Neural crest cell (in vitro differentiated cells): ENCODE measurements at places on chromosomes 5 and 9.
A peak's percentile ranks its signal among the peaks of the same experiment; 100 is the strongest.

GRCh38 chr9:79396168-79396567 is 175.6 kb upstream of the TLE4 start:
- DNase-seq = no peak

DNA sequence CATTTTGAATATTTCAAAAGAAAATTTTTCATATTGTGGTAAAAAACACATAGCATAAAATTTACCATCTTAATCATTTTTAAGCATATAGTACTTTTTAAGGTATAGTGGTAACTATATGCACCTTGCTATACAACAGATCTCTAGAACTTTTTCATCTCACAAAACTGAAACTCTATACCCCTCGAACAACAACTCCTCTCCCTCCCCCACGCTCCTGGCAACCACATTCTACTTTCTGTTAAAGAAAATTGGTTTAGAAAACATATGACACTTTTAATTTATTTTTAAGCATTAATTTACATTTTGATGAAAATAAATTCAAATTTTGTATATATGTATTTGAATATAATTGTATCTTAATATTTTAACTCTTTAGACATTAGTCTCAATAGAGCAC is 147.2 kb upstream of the EFNA5 start:
- no peak for DNase-seq

- no peak for DNase-seq
Measured at GRCh38 chr5:65978251-65978650, 51.9 kb downstream of the ERBIN start.

GRCh38 chr9:101601904-101602765 is 7.4 kb upstream of the PPP3R2 start:
- peak; percentile 18 for DNase-seq

DNA sequence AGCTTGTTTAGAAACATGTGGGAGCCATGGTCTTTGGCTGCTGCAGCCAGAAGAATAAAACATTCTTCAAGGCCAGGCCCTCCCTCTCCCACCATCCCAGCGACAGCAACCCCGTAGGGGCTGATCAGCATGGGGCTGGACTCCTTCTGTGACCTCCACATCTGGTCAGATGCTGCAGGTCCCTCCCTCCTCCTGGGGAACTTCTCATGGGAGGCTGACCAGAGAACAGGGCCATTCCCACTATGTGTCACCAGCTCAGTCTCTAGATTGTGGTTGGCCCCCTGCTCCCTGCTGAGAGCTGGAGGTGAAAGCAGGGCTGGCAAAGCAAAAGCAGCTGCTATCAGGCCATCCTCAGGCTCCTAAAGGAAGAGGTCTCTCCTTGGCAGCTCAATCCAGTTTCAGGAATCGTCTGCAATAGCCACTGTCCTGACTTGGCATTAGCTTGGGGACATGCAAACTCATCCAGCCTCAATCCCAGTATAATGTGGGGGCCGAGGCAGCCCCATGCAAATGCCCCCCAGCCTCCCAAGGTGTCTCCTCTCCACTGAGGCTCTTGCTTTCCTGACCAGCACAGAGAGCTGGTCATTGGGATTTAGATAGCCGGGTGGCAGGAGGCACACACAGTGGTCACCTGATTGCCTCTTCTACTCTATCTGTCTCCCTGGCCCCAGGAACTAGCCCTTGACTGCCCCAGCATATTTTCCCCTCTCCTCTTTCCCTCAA is 81.5 kb downstream of the NRG2 start:
- no peak for DNase-seq

GRCh38 chr5:107935645-107936044 is 264.9 kb upstream of the EFNA5 start:
- no peak for DNase-seq

- no peak for DNase-seq
Measured at GRCh38 chr9:14417237-14417636, 103.3 kb upstream of the NFIB start.

DNA sequence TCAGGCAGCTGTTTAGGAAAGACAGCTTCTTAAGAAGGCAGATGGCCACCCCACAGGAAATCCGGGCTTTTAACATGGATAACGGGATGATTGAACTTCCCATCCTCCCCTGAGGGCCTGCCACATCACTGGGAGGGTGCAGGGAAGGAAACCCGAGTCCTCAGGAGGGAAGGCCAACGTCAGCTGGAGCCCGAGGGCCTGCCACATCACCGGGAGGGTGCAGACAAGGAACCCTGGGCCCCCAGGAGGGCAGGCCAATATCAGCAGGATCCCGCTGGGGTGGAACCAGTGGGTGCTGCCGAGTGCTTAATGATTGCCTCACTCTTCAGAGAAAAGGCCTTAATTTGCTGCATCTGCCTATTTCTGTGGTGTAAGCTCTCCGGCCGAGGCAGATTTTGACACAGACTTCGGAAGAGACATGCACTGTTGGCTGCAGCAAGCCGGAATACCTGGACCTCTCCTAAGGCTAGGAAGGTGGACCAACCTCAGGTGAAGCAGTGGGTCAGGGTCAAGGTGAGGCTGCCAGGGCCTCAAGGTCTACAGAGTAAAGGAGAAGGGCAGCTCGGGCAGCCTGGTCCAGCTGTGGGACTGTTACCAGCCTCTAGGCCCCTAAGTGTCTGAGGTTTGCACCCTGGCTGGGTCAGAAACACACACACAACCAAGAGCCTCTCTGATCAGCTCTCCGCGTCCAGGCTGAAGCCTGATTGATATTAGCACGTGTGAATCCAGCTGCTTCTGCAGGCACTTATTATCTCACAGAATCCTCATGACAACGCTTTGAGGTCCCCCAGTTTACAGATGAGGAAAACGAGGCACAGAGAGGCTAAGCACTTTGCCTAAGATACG is 14.8 kb upstream of the COL5A1 start:
- DNase-seq = no peak

- peak; percentile 23 for DNase-seq
Measured at GRCh38 chr5:177389241-177390169, 5.3 kb downstream of the SLC34A1 start.

GRCh38 chr5:10725636-10726035 is 35.4 kb downstream of the DAP start:
- no peak for DNase-seq

DNA sequence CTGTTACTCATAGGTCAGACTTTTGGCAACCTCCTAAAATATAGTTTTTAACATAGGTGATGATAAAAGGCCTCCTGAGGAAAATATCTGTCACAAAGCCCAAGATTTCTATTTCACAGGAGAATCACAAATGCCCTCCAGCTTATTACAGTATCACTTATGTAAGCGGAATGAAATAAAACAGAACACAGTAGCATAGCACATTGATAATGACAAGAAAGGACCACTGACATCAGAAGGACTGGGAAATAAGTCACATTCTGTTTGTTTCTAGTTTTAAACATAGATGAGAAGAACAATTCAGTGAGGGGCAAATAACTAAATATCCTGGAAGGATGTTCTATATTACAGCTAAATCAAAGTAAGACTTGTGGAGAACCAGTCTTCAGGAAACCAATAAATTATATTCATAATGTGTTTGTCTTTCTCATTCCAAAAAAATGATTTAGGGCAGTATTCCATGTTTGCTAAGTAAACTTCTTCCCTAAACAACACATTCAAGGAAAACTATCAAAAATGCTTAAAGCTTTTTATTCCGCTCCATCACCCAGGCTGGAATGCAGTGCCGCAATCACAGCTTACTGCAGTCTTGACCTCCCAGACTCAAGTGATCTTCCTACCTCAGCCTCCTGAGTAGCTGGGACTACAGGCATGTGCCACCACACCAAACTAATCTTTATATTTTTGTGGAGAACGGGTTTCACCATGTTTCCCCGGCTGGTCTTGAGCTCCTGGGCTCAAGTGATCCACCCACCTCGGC is 20.8 kb upstream of the CTNNAL1 start:
- DNase-seq = no peak

- DNase-seq = no peak
Measured at GRCh38 chr5:179495906-179496455, 54.4 kb upstream of the RUFY1 start.

DNA sequence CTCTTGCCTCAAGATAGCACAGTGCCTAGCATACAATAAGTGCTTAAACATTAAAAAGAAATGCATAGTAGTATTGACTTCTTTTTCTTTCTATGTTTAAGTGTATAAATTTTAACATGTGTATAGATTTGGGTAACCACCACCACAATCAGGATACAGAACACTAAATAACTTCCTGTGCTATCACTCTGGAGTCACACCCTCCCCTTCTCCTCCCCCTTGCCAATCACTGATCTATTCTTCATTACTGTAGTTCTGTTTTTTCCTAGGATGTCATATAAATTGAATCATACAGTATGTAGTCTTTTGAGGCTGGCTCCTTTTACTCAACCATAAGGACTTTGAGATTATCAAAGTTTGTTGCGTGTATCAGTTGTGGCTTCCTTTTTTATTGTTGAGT is 68.5 kb downstream of the OSTF1 start:
- DNase-seq = no peak

GRCh38 chr5:97929383-97929782 is 746.3 kb upstream of the RIOK2 start:
- DNase-seq = no peak

GRCh38 chr5:159332800-159333544 is 2.7 kb upstream of the IL12B start:
- DNase-seq = no peak

DNA sequence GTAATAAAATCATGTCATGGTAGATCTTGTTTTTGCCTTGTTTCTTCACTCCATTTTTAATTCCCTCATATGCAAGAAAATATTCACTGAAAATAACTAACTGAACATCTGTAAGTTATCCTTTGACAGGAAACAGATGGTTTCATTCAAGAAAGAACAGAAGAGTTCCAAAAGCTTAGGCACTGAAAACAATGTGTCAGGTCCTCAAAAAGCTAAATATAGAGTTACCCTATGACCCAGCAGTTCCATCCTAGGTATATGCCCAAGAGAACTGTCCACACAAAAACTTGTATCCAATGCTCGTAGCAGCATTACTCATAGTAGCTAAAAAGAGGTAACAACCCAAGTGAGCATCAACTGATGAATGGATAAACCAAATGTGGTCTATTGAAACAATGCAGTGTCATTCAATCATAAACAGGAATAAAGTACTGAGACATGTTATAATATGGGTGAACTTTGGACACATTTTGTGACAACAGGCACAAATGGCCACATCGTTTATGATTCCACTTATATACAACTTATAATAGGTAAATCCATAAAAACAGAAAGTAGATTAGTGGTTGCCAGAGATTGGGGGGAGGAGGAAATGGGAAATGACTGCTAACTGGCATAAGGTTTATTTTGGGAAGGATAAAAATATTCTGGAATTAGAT is 231.0 kb downstream of the FRMD3 start:
- DNase-seq = no peak

DNA sequence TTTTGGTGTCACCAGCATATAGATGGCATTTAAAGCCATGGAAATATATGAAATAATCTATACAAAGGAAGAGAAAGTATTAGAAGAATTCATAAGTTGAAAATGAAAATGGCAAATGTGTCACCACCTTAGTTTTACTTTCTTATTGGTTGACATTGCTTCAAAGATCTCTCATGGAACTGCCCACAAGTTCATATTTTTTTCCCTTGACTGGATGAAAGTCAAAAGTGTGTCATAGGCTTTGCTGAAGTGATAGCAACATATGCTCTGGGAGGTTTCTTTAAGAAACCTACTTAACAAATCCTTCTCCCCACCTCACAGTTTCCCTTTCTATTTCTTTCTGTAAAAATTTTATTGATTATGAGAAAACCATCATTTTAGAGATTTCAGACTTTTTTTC is 127.2 kb downstream of the VPS13A start:
- no peak for DNase-seq

DNA sequence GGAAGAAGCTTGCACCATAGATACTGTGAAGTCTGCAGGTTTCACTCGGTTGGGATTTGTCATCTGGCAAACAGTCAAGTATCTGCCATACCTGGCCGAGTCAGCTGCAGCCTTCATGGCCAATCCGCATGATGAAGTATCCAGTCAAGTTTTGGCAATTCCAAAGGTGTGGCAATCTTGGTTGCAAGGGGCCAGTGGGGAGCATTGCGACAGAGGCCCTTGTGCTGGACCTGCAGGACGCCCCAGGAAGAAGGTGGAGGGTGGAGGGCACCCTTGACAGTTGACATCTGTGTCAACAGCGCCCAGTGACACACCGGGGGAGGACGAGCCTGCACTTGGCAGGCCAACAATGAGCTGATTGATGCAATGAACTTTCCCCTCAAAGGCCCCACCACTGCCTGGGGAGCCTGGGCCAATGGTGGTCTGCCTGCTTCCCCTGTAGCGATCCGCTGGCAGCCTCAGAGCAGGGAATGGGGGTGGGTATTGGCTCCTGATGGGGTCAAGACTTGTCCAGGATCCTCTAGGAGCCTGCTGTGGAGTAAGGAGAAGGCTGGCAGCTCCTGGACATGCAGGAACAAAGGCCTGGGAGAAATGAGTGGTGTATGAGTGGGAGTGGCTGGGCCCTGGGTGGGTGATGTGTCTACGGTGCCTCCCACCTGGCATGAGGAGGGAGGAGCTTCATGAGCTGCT is 122.8 kb upstream of the PITX1 start:
- DNase-seq = no peak

DNA sequence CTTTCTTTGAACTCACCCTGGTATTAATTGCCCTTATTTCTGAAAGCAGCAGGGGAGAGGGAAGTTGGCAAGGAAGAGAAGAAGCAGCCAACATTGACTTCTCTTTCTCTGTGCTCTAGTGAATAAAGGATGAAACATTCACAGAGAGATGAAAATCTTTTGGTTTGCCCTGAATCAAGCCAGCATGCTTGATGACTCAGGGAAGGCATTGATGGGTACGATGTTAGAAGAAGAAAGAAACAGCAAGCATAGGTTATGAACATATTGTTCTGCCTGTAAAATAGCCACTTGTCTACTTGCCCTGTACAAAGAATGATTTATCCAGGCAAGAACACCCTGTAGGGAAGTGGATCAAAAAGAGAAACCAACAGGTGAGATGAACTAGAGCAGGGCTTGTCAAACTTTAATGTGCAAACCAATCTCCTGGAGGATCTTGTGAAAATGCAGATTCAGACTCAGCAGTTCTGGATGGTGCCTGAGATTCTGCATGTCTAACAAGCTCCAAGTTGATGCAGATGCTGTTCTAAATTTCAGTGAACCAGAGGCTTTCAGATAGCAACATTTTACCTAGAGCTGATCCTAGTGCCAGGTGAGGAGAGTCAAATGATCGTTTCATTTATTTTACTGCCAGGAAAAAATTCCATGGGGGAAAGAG is 586.6 kb upstream of the TLE4 start:
- DNase-seq = no peak

GRCh38 chr9:137136881-137137607 is 1.9 kb upstream of the GRIN1 start:
- no peak for DNase-seq

- no peak for DNase-seq
Measured at GRCh38 chr9:109426626-109427402, 71.3 kb downstream of the PTPN3 start.

- no peak for DNase-seq
Measured at GRCh38 chr5:352639-353611, 31.4 kb downstream of the AHRR start.

GRCh38 chr5:124736082-124736804 is 10.2 kb downstream of the ZNF608 start:
- DNase-seq = no peak
